AML-193 (cell line): ENCODE measurements at places on chromosomes 3 and 15.

- DNase-seq, result no peak
Observed at GRCh38 chr3:178392511-178392926, 143.7 kb upstream of the KCNMB2 start.

- DNase-seq, result no peak
Observed at GRCh38 chr3:3556078-3556477, 243.2 kb upstream of the LRRN1 start.

- no peak for DNase-seq
Observed at GRCh38 chr3:141235661-141236171, 4.1 kb downstream of the PXYLP1 start.

DNA sequence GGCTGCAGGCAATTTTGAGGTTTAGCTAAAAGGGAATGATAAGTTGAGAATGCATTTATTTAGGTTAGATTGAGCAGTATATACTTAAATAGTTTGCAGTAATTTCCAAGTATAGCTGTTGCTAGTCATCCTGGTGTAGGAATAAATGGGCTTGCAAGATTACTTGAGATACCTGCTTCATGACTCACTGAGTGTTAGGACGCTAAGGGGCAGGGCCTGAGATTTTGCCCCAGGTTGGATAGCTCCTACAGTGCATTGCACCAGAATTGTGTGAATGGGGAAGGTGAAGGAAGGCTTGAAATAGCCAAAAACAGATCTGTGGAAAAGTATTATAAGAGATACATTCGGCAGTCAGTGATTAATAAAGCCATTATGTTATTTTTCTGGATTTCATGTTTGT lies 72.8 kb downstream of the KCNH8 start:
- DNase-seq, result no peak

GRCh38 chr3:101995371-101996046 lies 146.2 kb downstream of the NFKBIZ start:
- DNase-seq, result no peak

DNA sequence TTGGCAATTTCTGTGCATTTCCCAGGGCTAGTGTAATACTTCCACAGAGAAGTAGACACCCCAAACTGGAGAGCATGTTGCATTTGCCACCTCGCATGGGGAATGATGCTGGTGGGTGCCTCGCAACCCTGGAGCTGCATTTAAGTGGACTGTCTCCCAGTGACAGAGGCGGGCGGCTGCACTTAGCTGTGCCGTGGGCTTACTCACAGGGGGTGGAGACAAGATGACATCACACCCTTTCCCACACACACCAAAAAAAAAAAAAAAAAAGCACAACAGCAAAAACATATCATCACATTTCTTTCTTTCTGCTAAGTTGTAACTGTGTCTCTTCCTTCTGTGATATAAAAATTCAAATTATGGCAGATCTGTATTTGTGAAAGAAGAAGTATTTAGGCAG lies at the start of gene ABI3BP:
ABI3BP (minus strand) TSS at position 113 of the 400 bp plus-strand sequence; CDS start at position 76, 37 bp downstream.
- DNase-seq, result no peak

- no peak for DNase-seq
Observed at GRCh38 chr3:105771392-105771791, 97.4 kb downstream of the CBLB start.

GRCh38 chr3:157125101-157125500 lies 34.8 kb downstream of the CCNL1 start:
- DNase-seq, result no peak

DNA sequence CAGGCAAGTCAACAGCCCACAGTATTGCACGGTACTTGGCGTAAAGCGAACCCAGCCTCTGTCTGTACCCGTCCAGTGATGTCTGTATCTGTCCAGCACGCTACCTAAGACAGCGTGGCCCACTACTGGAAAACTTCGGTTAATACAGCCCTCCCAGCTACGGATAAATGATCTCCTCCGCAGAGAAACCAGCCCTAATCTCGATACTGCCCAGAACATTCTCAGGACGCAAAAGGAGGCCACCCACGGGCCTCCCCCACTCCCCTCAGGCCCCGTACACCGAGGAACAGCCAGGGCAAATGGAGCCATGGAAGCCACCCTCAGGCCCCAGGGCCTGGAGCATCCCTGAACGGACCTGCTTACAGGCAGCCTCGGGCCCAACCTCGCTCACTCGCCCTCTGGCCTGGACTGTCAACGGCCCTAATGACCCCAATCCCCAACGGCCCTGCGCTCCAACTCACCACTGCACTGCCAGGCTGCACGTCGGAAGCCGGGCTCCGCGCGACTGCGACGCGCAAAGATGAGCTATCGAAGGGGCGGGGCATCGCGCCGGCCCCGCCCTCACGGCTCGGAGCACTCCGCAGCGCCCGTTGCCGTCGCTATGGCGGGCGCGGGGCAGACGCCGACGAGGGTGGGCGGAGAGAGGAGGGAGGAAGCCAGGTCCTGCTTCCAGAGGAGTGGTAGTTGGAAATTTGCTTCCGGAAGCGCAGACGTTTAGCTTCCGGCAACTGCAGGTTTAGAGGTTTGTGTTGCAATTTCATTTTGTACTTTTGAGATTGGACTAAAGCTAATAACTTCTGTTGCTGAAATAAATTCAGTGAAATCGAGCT lies at the start of gene SKIC8:
SKIC8 (minus strand) TSS at position 509 of the 830 bp plus-strand sequence. CDS start 3,923 bp downstream, outside the sequence.
- DNase-seq, result peak; percentile 96

GRCh38 chr3:42926310-42926709 lies 20.4 kb downstream of the ZNF662 start:
- DNase-seq, result no peak

GRCh38 chr15:38842226-38842625 lies 277.6 kb upstream of the RASGRP1 start:
- DNase-seq, result no peak

- no peak for DNase-seq
Observed at GRCh38 chr3:139101396-139101795, 56.7 kb upstream of the PRR23C start.

DNA sequence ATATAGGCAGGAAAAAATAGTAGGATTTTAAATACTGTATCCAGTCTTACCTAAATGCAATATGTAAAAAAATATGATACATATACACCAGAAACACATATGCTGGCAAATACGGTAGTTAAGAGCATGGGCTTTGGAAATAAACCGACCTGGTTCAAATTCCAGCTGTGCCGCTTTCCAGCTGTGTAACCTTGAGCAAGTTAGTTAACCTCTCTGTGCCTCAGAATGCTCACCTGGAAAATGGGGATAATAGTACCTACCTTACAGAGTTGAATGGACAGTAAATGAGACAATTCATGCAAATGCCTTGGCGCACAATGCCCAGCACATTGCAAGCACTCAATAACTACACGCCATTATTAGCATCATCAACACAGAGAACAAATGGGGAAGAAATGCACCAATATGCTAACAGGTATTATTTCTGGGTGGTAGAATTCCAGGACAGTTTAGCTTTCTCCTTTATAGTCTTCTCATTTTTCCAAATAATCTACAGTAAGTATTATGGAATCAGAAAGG lies 50.6 kb downstream of the SUMF1 start:
- DNase-seq, result no peak

- no peak for DNase-seq
Observed at GRCh38 chr3:53530205-53530604, 35.8 kb downstream of the CACNA1D start.

GRCh38 chr3:180764481-180764880 lies 85.2 kb upstream of the CCDC39 start:
- DNase-seq, result no peak

GRCh38 chr3:17742880-17743657 lies 638 bp upstream of the TBC1D5 start:
- DNase-seq, result no peak

GRCh38 chr3:187044206-187044605 lies 95.1 kb downstream of the RPL39L start:
- no peak for DNase-seq

GRCh38 chr3:132652640-132653270 lies 6.9 kb downstream of the ACAD11 start:
- DNase-seq, result peak; percentile 19

DNA sequence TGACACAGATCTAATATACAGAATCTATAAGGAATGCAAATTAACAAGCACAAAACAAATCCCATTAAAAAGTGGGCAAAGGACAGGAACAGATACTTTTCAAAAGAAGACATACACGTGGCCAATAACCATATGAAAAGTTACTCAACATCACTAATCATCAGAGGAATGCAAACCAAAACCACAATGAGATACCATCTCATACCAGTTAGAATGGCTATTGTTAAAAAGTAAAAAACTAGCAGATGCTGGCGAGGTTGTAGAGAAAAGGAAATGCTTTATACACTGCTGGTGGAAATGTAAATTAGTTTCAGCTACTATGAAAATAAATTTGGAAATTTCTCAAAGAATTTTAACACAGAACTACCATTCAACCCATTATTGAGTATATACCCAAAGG lies 50.7 kb downstream of the ADAMTS17 start:
- no peak for DNase-seq

GRCh38 chr15:93830221-93831080 lies 400.9 kb upstream of the MCTP2 start:
- no peak for DNase-seq
